Heart left ventricle (tissue), 16 donors: ENCODE measurements at places on chromosomes 1 and 21. TPM values are rescaled to one million over a fixed set of nuclear protein-coding genes. Genes with fewer than 3 reads are reported as not detected.

- no peak for DNase-seq
These were observed 18.8 kb upstream of the SELP start for GRCh38 chr1:169648709-169649108.

- DNase-seq, result no peak
These were observed 17.3 kb downstream of the SLC1A7 start for GRCh38 chr1:53125122-53125521.

GRCh38 chr1:23625929-23626535 lies 65.6 kb upstream of the RPL11 start:
- DNase-seq, result no peak

- DNase-seq, result no peak
These were observed 28.3 kb downstream of the SCP2 start for GRCh38 chr1:52955129-52955970.

DNA sequence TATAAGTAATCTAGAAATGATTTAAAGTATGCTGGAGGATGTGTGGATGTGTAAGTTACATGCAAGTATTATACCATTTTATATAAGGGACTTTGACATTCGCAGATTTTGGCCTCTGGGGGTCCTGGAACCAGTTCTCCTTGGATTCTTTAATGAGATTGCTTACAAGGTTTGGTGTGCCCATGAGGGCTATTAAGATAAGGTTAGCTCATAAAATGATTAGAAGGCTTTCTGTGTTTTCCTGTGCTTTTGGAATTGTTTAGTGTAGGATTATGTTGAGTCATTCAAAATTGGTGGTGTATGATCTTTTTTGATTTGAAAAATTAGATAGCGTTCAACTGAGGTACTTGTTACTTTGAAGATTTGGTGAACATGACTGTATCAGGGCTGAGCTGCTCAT lies 5.6 kb downstream of the USP25 start:
- no peak for DNase-seq

DNA sequence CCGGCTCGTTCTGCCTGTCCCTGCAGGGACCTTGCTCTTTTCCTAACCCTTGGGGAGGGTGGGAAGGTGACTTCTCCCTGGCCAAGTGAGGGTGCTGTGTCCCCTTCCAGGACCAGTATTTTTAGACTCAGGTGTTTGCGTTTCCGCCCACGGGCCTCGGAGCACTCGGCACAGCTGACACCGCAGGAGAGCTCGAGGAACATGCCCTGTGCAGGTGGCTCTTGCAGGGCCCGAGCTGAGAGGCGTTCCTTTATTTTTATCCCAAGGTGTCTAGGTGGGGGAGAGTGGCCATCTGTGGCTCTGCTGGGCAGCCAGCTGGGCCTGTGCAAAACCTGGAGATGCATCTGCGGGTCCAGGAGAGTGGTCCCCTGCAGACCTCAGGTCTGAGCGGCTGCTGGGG lies 16.0 kb downstream of the PLCH2 start:
- no peak for DNase-seq

DNA sequence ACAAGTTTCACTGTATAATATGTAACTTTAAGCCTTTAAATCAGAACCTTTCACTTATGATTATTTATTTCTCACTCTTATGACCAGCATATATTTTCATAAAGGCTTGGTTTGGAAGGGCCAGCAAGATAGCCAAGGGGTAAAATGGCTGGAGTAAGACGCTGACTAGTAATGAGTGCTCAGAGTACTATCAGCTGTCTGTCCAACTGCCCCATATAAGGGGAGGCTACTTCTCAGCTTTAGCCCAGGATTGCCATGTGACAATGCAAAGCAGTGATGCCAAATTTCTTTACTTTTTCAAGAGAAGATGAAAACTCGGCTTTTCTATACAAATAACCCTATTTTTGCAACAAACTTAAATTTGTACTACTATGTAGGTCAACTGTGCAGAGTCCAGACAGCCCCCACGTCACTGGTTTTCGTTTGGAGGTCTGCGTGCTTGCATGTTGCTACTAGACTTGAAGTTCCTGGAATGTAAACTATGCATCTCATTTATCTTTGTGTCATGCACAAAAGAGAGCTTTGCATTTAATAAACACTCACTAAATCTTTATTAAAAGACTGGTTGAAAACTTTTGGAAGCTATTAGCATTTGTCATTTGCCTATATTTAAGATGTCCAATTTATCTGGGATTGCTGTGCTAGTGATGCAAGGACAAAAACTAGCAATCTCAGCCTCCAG lies 110.4 kb downstream of the TNFSF18 start:
- DNase-seq, result no peak

GRCh38 chr1:9438431-9439073 lies 100.7 kb upstream of the SLC25A33 start:
- no peak for DNase-seq

DNA sequence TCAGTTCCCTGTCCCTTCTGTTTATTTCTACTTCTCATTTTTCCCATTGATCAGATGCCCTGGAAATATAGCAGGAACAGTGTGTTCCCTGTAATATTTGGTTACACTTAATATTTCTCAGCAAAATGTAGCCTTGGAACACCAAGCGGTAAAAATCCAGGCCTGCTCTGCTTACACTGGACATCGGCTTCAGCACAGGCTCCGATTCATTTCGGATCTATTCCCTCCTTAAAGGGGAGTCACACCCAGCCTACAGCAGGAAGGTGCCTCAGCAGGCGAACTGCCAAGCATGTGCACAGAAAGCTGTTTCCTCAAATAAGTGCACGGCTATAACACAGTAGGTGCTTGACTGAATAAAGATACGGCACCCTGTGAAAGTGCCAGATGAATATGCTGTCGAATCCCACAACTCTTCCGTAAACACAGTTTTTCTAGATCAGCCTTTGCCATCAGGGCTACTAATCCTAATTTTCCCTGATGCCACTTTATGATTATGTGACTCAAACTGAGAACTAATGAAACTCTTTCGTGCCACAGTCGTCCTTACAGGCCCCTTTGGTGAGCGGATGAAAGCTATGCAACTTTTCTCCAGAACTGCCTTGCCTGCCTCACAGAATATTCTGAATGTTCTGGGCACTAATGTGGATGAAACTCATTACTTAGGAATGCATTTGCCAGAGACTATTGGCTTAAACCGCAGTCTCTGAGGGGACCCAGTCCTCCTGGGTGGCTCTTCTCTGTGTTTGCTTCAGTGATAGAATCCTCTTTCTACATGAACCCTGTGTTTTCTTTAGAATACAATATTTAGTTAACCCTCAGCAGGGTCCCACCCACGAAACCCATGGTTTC lies 275.5 kb upstream of the RUNX1 start:
- no peak for DNase-seq

DNA sequence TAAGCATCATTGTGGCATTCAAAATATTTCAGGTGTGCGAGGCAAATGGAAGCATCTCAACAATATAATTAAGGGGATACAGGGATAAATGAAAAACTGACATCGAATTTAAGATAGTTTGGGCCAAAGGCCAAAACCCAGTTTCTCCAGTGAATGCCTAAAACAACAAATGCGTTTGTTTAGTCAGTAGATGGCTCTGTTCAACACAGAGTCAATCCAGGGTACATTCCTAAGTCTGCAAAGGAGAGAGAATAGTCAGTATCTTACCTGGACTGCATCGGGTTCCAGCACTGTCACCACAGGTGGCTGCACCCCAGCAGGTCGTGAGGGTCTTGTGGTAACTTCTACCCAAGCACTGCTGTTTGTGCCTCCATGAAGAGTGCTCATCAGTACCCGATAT lies 321.1 kb downstream of the KCTD3 start:
- no peak for DNase-seq

DNA sequence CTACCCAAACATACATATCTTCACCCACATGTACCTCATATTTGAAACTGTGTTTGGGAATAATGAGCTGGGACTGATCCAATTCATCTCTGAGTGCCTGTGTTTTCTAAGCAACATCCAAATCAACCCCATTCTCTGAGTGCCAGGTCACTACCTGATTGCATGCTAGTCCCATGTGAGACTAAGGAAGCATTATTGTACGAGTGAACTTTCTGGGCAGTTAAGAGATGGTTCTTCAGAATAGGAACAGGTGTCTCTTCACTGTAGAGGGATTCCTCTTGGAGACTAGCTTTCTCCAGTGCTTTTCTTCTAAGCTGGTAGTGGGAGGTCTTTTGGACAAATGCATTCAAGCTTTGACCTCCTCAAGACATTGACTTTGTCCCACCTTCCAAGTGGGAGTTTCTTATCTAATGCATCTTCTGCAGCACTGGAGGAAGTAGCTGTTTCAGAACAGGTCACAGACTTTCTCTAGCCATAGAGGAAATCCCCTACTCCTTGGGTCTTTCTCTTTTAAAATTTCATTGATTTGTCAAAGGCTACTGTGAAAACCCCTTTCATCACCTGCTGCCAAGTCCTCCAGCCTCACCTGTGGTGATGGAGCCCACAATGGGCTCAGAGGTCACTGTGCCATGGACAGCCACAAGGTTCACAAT lies 172.0 kb upstream of the KIAA0040 start:
- DNase-seq, result no peak

DNA sequence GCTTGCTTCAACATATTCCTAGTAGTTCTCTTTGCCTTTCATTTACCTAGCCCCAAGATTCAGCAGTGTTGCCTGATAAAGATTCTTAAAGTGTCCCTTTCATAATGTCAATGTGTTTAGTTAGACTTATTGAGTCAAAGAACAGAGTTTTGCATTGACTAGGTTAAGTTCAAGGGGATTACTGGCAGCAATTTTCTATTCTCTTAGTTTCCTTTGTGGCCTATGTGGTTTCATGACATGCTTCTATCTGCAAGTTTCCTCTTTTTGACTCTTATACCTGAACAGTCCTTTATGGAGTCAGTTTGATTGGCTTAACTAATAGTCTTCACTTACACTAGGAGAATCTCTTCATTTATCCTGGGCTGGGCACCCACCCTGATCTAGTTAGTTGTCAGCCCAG lies 151.3 kb downstream of the ADGRL4 start:
- no peak for DNase-seq

DNA sequence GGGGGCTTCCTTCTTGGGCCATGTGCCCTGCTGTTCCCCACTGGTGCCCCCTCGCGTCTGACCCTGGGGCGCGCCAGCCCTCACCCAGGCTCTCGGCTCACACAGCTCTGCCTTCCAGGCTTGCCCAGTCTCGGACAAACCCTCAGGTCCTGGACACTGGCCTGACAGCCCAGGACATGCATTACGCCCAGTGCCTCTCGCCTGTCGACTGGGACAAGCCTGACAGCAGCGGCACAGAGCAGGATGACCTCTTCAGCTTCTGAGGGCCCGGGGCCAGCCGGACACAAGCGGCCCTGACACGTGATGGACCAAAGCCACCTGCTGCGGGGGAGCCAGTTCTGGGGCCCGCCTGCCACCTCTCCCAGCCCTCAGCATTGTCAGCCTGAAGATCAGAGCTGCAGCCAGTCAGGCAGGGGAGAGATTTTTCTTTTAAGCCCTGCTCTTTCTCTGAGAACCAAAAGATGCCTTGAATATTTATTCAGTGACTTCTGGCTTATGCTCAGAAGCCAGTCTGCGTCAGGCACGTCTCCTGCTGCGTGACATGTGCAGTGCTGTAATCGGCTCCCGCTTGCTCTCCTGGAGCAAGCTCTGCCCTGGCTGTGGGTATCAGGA lies 23.4 kb downstream of the LDLRAP1 start:
- DNase-seq, result peak; percentile 61

DNA sequence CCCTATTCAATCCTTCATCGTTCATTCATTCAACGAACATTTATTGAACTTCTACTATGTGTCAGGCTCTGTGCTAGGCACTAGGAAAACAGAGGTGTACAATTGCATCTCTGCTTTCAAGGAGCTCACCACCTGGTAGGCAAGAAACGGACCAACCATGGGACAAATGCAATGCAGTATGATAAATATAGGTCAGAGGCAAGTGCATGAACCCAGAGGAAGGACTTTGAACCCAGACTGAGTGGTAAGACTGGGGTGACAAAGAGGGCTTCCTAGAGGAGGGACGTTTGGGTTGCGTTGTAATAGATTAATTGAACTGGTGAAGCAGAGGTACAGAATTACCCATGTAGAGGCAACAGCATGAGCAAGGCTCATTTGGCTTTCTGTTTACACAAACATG lies 16.4 kb downstream of the CD2 start:
- no peak for DNase-seq

DNA sequence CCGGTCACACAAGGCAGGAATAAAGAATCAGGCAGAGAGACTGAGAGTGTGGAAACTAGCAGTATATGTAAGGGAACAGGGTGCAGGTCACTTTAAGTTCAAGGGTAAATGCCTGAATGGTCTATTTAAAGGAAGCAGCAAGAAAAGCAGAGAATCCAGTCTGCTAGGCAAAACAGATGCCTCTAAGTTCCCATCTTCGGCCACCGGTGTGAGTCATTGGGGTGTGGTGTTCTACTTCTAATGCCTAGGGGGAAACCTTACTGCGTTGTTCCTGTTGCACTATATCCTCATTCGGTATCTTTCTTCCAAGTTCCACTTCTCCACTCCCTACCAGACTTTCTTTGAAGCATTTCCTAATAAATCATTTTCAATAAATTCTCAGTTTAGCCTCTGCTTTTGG lies 259.9 kb downstream of the HHIPL2 start:
- no peak for DNase-seq

GRCh38 chr1:54851406-54851805 lies 35.6 kb downstream of the DHCR24 start:
- DNase-seq, result no peak

DNA sequence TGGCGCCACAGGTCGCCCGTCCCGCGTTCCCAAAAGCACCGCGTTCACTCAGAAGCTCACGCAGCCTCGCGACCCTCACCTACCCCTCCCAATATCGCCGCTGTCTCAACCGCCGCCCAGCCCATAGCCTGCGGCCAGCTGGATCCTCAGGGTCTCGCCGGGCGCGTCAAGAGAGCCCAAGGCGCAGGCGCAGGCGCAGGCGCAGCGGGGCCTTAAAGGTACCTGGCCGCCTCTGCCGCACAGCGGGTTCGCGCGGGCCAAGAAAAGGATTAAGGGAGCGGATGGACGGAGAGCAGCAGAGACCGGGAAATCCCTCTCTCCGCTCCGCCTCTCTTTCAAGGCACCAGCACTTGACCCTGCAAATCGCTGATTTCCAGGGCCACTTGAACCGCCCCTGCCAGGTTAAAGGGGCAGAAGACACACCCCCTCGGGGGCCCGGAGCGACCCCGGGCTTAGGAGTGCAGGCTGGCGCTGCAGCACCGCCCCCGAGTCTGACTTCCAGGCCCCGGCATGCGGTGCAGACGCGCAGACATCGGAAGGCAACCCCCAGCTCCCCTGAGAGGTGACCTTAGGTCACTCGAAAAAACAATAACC lies at the start of gene NBPF20:
Gene NBPF20, minus strand, starts transcription at position 168 of the 594 bp plus-strand sequence. CDS start 20,331 bp downstream, outside the sequence.
- peak; percentile 91 for DNase-seq

- no peak for DNase-seq
These were observed 16.2 kb upstream of the SLC6A17 start for GRCh38 chr1:110134050-110134595.

- DNase-seq, result no peak
These were observed 251.3 kb downstream of the SDCCAG8 start for GRCh38 chr1:243507001-243507671.

The SPRR5 gene
- total RNA-seq, result not detected

The FMO1 gene
- 0.71 TPM for total RNA-seq

The CR1 gene
- 2.3 TPM for total RNA-seq

The TAL1 gene
- total RNA-seq, result 3.7 TPM

The SPRR1A gene
- not detected for total RNA-seq

The SAMD13 gene
- 0.40 TPM for total RNA-seq

The RCSD1 gene
- 29.6 TPM for total RNA-seq

The SPATA46 gene
- not detected for total RNA-seq

The RIPPLY3 gene
- not detected for total RNA-seq

The RBP7 gene
- total RNA-seq, result 26.2 TPM

The NTMT2 gene
- total RNA-seq, result 1.8 TPM

The ACTL8 gene
- not detected for total RNA-seq

The OR2L3 gene
- not detected for total RNA-seq
